Stimulated activated CD4-positive, alpha-beta T cell treated with anti-CD3 and anti-CD28 coated beads, Interleukin-2, amount 100 ng/mL, for 48 hours (primary cell): ENCODE measurements at places on chromosomes 1 and 21.

- DNase-seq = no peak
These were observed 21.2 kb upstream of the BRDT start for GRCh38 chr1:91928026-91928425.

- DNase-seq = no peak
These were observed 24.6 kb upstream of the MYSM1 start for GRCh38 chr1:58724483-58724882.

GRCh38 chr1:89641781-89642180 is 8.9 kb downstream of the LRRC8C start:
- DNase-seq = no peak

DNA sequence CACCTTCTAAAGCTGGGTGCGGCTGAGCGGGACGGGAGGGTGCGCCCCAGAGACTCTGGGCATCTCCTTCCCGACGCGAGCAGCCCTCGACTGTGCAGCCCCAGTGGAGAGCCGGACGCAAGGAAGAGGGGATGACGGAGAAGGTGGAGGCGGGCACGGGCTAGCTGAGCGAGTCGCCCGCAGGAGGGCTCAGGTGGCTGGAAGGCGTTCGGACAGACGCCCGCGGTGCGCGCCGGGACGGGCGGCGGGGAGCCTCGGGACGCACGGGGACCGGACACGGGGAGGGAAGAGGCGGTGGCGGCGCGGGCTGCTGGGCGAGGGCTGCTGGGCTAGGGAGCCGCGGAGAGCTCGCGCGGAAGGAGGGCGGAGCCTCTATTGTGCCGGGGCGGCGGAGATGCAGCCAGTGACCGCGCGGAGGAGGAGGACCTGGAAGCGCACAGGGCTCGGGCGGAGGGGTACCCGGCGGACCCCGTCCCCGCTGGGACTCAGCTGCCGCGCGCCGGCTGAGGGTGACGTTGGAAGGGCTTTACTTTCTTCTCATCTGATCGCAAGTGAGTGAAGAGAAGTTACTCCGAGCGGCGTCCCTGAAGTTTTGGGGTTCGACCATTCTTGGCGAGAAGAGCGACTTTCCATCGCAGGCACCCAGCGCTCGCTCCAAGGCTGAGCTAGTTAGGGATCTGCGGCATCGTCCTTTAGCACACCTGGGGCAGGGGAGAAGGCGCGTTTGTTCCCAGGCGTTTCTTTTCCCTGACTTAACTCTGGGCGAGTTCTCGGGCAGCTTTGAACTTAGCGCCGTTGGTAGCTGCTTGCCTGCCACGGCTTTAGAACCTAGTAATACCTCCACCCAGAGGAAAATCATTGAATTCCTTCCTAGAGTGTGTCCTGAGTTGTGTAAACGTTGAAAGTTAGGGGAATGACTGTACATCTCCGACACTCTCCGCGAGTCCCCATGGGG is at the start of gene OLFML2B:
TSS of gene OLFML2B (minus strand) at position 323 of the 955 bp plus-strand sequence. CDS start 439 bp downstream, outside the sequence.
- peak; percentile 44 for DNase-seq

GRCh38 chr1:219514728-219515127 is 98.2 kb downstream of the ZC3H11B start:
- no peak for DNase-seq

GRCh38 chr1:180921891-180922630 is 9.4 kb downstream of the KIAA1614 start:
- no peak for DNase-seq

GRCh38 chr1:207822124-207822601 is 70.3 kb downstream of the CD46 start:
- DNase-seq = no peak

DNA sequence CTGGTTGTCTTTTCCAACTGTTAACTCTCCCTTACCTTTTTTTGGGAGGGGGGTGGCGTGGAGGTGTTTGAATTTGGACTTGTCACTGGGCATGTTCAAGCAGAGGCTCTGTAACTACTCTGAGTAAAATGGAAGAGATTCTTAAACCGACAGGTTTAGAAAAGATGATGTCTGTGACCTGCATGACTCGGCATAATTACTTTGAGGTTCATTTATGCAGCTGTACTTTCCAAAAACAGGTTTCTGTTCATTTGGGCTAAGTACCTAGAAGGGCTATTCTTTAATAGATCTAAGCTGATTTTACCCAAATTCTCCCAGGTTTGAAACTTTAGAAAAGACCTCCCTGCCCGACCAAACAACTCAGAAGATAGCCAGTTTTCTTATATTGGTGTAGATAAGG is 80.3 kb downstream of the SLC35A3 start:
- no peak for DNase-seq

DNA sequence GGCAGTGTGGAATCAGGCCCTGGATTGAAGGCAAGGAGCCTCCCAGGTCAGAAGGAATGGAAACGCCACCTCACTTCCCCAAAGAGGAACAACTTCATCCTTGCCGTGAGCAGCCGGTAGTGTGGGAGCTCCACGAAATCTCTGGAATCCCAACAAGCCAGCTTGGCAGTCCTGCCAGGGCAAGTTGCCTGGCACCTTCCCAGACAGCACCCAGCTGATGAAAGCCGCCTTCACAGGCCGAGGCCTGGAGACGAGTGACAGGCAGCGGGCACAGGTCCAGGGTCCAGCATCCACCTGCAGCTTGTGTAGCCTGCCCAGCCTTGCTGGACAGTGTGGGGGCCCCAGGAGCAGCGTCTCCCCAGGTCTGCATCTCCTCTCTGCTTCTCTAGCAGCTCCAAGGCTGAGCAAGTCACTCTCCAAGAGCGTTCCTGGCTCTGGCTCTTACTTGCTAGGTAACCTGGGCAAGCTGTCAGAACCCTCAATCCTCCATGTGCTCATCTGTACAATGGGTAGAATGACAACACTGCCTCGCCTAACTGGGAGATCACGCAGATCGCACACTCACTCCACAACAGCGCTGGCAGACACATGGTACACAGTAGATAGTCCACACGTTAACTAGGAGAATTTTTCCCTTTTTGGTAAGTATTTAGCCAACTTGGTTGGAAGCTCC is 43.0 kb downstream of the ACOT7 start:
- DNase-seq = no peak

GRCh38 chr1:30976143-30976542 is 67.6 kb upstream of the SDC3 start:
- DNase-seq = no peak

DNA sequence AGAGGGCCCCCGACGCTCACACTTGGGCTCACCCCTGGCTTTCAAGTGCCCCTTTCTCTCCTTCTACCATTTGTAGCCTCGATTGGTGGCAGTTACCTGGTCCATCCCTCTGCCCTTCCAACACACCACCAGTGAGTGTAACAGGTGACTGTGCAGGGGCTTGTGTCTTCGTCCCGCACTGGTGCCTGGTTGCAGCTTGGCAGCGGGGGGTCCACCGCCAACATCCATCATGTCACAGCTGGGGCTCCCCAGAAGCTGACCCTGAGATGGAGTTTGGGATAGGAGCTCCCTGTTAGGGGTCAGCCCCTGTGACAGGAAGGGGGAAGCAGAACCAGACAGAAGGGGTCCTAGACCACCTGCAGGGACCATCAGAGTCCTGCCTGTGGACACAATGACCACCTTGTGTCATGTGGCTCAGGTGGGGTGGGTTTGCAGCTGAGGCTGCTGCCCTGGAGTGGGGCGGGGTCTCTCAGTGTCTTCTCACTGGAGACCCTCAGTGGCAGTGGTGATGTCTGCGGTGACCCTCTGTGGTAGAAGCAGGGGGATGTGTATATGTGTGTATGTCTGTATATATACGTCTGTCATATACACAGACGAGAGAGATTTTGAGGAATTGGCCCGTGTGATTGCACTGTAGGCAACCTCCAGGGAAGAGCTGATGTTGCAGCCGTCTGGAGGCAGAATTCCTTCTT is 3.6 kb upstream of the CALML6 start:
- no peak for DNase-seq

DNA sequence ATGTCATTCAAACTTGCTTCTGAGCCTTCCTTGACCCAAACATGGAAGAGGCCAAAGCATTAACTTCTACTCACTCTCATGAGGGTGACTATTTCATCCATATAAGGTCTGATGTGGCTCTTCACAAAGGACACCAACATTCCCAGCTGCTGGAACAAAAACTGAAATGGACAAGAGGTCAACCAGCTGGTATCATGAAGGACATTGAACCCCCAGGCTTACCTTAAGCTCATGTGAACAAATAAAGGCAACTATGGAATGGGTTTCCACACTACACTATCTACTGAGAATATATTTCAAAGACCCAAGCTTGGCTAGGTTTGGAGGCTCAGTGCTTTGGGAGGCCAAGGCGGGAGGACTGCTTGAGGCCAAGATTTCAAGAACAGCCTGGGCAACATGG is 26.9 kb downstream of the ANGPTL7 start:
- DNase-seq = no peak

DNA sequence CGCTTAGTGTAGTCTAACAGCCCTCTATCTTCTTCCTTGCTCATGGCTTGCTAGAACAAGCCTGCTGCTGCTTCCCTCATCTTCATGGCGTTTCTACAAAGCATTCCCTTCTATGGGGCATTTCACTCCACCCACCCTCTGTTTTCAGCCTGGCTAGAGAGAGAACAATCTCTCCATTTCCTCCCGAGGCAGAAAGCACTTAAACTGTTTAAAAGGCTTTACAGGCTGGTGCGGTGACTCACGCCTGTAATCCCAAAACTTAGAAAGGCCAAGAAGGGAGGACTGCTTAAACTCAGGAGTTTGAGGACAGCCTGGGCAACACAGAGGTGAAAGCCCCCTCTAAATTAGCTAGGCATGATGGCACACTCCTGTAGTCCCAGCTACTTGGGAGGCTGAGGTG is 17.8 kb downstream of the ORC1 start:
- DNase-seq = no peak

- no peak for DNase-seq
These were observed 46.0 kb upstream of the POFUT2 start for GRCh38 chr21:45333583-45334121.

DNA sequence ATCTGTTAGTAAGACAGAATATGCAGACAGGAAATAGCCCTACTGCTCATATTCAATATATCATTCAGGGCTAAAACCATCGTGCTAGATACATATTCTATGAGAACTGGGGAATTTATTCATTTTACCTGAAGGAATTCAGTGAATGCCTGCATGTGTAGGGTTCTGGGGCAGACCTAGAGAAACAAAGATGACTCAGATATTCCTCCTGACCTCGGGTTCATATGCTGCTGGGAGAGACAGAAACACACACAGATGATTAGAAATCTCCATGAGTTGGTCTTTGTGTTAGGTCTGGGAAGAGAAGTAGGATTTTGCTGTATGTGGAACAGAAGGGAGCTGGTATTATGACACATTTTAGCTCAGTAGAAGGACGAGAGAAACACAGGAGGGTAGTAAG is 176.5 kb upstream of the ST6GALNAC5 start:
- DNase-seq = no peak

DNA sequence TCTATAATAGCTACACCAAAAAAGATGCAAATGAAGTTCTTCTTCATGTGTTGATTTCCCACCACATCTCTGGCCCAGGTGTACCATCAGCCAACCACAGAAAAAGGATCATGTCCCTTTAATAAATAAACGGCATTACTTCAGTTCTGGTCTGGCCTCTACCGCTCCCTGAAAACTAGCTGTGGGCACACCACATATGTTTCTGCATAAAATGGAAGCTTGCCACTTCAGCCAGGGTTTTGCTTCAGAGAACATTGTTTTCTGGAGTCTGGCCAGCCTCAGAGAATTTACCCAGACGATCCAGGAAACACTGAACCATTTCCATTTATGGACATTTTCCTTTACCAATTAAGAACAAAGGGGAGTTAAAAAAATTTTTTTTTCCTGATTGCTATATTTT is 5.8 kb upstream of the LAMC2 start:
- DNase-seq = no peak

DNA sequence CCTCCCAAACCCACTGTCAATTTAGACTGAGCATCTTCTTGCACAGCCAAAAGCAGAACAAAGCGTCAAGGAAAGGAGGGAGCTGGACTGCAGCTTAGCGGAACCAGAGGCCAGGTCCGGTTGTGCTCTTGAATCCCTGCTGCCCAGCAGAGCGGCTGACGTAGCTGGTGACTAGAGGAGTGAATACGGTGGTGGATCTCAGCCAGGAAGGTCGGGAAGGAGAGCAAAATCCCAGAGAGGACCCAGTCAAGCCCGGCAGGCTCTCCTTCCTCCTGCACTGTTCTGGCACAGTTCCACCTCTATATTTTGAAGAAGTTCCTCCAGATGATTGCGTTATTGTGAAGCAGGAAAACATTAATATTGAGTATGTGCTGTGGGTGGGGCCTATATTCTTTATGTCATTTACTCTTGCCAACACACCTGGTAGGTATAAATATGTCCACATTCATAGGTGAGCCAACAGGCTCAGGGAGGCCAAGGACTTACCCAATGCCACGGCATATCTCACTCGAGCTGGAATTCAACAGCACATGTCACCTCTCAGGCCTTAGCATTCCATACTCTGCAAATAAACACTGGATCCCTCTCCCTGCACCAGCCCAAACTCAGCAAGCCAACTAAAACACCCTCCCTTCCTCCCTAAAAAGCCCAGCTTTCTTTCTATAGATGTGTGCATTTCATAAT is 23.6 kb upstream of the ABCB10 start:
- no peak for DNase-seq

- no peak for DNase-seq
These were observed 278.3 kb downstream of the KCTD3 start for GRCh38 chr1:215845234-215845891.

GRCh38 chr1:109636201-109636952 is 16.7 kb downstream of the AMPD2 start:
- DNase-seq = no peak

GRCh38 chr1:82472489-82473131 is 671.9 kb downstream of the ADGRL2 start:
- no peak for DNase-seq

DNA sequence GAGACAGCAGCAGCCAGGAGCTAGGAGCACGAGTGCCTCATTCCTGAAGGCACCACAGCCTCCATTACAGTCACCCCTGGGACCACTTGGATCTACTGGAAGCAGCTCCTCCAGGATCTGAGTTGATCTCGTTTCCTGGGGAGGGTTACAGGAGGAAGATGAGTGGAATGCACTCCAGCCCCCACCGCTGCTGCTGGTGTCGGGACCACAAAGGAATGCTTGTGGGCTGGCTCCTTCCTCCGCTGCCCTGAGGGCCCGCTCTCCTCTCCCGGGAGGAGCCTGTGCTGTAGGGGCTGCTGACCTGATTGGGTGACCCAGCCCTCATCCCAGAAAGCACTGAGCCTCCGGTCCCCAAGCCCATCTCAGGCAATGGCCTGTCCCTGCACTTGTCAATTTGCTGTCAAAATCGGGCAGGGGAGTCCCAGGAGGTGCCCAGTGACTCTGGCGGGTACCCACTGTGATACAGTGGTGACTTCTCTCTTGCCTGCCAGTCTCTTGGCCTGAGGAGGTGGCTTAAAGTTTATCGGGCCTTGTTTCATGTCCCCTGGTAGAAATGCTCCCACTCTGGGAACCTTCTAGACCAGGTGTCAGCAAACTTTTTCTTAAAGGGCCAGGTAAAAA is 23.1 kb downstream of the IL10RB start:
- no peak for DNase-seq

DNA sequence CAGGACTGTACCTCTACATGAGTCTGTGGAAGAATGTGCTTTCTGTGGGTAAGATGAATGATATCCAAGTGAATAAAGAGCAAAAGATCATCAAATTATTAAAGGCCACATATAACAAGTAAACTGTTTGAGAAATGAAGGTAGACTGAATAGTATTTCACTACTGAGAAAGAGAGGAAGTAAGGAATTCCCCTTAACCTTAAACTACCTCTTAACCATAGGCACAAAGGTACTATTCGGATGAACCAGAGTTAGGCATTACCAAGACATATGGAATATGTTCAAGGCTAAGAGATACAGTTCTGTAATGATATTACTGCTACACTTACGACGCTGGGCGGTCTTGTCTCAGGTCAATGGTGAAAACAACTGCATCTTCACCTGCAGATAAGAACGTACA is 25.5 kb downstream of the DCAF8 start:
- DNase-seq = no peak
